ENCODE measurements at places on chromosomes 3 and 15.

DNA sequence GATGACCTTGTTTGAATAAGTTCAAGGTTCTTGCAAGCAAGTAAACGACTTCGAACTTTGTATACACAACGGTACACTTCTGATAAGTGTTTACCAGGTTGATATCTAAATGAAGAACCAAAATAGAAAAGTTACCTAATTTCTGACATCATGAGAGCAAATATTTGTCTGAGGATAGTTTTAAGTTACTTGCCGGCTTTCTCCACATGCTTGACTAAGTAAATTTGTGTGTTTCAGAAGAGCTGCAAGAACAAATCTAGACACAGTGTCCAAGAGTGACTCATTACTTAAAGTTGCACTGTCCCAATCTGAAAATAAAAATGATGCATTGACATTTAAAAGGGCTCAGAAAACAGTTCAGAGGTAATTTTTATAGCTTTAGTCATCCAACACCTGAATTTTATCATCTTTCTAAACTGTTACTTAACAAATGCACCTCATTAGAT is 115.1 kb downstream of the HERC1 start:
- no peak for DNase-seq

- no peak for DNase-seq
Observed at GRCh38 chr3:24385012-24385615, 109.5 kb downstream of the THRB start.

DNA sequence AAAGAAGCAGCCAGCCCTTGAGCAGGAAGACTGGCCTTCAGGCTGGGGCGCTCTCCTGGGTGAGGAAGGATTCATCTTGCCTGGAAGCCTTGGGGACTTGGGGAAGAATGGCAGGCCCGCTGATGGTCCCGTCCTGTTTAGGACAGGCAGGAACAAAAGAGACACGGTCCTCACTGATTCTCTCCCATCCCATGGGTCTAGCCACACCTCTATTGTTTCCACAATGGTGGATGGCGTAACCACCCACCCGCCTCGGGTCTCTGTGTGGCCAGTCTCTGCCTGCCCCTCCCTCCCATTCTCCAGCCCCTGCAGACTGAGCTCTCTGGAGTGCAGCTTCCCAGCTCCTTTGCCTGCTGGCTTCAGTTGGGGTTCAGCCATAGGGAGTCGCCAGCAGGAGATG is 284.3 kb downstream of the UACA start:
- DNase-seq: no peak

GRCh38 chr3:53733446-53733845 is 112.8 kb downstream of the CHDH start:
- DNase-seq: no peak

DNA sequence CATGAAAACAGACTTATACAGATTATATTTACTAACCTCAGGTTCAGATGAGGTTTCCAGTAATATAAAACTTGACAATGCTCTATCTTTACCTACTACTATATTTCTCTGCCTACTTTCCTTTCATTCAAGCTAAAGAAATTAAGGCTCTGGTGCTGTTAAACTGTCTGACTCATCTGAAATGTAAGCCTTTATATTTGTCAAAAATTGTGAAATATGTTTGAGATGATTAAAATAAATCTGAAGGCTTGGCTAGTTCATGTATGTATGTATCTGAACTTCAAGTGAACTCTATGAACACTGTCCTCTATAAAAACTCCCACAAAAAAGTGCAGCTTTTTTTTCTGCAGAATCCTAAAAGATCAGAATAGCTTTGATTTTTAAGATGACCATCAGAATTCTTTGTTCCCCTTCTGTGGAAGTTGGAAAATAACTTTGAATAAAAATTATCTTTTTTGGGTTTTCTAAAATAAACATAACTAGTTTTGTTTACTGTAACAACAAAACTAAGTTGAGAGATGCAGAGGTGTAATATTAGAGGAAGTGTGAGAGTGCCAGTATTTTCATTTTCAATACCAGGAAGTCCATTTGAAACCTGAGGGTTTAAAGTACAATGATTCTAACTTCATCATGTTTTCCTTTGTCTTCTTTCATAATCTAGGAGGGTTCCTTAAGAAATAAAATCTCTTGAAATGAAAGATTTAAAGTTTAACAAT is 42.2 kb downstream of the ILDR1 start:
- DNase-seq: no peak

GRCh38 chr3:41715376-41715775 is 246.5 kb downstream of the ULK4 start:
- no peak for DNase-seq

DNA sequence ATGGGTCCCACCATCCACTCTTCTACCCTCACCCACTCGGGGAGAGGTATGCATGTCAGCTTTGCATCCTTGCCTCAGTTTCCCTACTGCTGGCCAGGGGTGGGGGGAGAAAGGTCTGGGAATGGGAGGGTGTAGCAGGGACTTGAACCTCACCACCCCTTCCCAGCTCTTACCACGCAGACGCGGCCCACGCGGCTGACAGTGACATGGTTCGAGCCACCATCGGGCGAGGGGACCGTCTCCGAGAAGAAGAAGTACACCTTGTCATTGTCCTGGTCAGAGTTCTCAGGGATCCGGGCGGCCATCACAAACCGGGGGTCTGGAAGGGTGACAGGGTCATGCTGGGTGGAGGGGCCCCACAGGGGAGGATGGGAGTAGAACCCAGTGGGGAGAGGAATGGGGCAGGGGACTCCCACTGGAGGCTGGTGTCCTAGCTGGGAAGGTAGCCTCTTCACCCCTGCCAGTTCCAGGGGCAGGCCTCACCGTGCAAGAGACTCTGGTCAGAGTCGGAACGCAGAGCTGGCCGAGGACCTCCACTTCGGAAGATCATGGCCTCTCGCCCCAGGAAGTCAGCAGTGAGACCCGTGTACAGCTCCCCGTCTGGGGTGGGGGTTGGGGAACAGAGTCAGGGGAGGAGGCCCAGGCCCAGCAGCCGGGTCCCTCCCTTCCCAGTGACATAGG is 3.7 kb downstream of the SEMA3G start:
- DNase-seq: no peak

All from NCI-H2227 treated with DMSO at 0.1 percent for 48 hours (cell line).